ENCODE measurements at places on chromosomes 1 and 21.

- peak; percentile 50 for DNase-seq
Observed at GRCh38 chr21:36589352-36589971, 109.5 kb upstream of the SIM2 start.

DNA sequence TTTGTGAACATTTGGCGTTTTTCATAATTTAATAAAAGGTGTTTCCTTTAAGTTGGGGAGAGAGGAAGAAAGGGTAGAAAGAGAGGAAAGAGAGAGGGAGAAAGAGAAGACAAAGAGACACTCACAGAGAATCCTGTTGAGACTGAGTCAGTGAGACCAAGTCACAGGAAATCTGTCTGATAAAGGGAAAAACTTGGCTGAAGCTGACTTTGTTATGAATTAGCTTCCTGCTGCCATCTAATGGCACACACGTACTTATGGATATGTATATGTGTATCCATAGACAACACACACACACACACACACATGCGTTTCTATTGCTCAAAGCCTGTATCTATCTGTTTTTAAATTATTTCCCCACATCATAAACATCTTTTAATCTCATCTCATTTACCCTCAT is 42.5 kb upstream of the DISC1 start:
- no peak for DNase-seq

- DNase-seq, result peak; percentile 38
Observed at GRCh38 chr1:219092206-219092605, 81.5 kb upstream of the LYPLAL1 start.

- DNase-seq, result no peak
Observed at GRCh38 chr1:180778782-180779398, 133.8 kb upstream of the KIAA1614 start.

- DNase-seq, result no peak
Observed at GRCh38 chr1:32960819-32961355, 3.7 kb downstream of the RNF19B start.

DNA sequence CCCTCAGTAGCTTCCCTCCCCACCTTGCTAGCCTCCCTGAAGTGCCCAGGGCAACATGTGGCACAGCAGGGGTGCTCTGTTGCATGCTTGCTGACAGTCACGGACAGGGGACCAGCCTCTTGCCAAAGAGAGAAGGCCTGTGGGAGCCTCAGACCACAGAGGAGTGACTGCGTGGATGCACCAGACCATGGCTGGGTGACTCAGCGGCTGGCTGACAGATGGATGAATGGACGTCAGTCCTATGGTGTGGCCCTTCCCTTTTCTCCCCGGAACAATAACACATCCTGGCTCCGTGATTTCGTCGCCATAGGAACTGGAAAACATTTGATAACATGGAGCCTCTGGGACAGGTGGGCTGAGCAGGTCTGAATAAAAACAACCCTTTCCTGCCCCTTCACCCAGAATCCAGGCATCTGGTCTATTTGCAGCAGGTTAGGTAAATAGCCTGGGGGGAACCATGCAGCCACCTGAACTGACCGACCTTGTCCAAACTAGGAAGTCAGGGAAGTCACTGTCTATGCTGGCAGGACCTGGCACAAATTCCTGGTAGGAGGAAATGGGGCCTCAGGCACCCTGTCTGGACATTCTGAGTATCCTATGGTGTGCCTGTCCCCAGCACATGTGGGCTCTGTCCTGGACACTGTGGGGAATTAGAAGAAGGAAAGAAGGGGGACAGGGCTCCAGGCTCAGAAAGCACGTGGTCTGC is 53.3 kb downstream of the NENF start:
- DNase-seq, result peak; percentile 77

GRCh38 chr1:63954187-63954586 is 180.4 kb downstream of the ROR1 start:
- no peak for DNase-seq

- DNase-seq, result no peak
Observed at GRCh38 chr1:112937070-112937469, 18.9 kb downstream of the SLC16A1 start.

DNA sequence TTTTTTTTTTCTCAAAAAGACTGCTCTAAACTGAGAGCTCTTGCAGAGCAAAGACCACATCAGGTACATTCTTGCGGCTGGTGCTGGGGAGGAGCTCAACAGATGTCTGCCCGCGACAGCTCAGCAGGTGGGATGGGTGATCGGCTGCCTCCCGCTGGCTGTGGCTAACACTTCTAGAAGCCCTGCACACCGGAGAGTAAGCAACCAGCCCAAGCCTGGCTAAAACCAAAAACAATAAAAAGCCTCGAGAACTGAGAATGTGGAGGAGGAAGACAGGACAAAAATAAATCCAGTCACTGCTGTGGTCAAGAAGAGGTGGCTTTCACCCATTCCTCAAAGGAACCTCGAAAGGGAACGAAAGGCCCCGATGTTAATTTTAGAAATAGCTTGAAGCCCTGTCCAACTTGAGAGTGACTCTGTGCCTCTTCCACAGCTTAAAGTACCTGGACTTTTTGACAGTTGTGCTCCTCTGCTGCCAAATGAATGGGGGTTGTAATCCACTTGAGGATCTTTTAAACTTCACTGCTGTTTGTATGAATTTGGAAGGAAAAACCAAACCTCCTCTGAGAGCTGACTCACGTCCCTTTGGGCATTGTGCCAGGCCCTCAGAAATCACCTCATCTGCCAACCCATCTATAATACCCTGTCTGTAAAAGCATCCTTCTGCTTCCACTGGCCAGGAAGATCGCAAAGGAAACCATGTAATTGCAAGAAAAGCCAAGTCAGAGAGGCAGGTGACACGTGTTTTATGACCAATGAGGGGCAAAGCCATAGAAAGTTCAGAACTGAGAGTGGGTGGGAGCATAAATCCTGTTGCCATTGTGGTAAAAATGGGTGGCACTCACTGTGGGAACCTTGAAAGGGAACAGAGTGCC is 78.6 kb downstream of the KCNN3 start:
- DNase-seq, result no peak

DNA sequence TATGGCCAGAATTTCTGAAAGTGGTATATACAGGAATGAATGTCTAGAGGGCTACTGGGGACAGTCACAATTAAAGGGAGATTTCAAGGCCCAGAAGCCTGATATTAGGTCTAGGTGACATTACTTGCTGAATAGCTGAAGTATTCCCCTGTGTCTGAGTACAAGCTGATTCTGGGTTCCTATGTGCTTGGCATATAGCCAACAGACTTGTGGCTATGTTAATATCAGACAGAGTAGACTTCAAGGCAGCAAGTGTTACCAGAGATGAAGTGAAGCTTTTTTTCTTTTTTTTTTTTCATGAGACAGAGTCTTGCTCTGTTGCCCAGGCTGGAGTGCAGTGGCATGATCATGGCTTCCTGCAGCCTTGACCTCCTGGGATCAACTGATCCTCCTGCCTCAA is 8.3 kb downstream of the TTC4 start:
- no peak for DNase-seq
